ENCODE measurements at places on chromosomes 7 and 10.

DNA sequence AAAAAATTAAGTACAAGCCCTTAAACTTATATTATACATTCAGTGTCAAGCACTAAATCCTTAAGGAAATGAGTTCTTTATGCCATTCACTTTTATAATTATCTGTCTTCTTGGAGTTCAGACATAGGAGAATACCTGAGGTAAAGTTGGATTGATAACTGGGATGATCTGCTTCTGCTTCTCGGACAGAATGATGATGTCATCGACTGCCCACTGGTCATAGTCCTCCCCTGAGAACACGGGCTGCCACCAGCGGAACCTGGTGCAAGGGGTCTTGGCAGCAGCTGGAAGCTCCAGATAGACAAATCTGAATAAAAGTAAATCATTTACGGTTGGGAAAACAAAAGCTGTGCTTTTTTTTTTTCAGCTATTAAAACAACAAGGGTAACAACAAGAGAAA lies 148.2 kb upstream of the SLC26A5 start:
- DNase-seq, result no peak

DNA sequence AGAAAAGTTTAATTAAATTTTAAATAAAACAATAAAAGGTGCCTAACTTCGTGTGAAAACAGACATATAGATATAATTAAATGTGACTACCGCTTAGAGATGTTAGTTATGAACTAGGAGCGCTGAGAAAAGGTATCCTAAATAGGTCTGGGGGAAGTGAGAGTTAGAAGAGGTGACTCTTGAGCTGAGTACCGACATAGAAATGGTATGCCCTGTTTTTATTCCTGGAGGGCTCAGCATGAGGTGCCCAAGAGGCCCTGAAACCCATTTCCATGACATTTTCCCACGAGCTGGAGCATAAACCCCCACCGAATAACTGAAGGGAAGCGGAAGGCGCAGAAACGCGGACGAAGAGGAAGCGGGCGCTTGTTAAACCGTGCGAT lies 433 bp upstream of the STARD3NL start:
- DNase-seq, result no peak

DNA sequence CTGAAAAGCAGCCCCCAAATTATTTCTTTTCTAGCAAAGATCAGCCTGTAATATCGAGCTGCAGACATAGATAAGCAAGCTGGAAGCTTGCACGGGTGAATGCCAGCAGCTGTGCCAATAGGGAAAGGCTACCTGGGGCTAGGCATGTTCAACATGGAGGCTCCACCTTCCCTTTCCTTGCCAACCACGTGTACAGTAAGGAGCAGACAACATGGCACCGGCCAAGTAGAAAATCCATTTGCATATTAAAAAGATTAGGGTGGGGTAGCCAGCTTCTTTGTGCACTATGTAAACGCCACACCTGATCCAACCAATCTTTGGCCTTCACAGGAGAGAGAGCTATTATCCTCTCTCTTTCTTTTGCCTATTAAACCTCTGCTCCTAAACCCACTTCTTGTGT lies 56.7 kb upstream of the SEPHS1 start:
- no peak for DNase-seq

- DNase-seq, result no peak
Measured at GRCh38 chr7:69678494-69679187, 80.4 kb downstream of the AUTS2 start.

DNA sequence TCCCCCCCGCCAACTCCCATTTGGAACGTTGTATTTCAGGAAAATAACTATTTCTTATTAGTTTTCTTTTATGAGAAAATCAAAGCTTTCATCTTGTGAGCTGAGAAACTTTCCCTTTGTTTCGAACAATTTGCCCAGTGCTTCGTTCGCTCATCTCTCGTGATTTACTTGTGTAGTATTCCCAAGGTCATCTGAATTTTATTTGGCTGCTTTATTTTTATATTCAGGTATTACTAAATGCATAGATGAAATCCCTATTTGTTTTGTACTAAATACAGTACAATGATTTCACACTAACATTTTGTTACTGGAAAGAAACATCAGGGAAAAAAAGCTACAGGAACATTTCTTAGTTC lies 12.0 kb upstream of the EBLN1 start:
- DNase-seq, result no peak

GRCh38 chr10:98587156-98587837 lies 140.6 kb upstream of the HPS1 start:
- no peak for DNase-seq

DNA sequence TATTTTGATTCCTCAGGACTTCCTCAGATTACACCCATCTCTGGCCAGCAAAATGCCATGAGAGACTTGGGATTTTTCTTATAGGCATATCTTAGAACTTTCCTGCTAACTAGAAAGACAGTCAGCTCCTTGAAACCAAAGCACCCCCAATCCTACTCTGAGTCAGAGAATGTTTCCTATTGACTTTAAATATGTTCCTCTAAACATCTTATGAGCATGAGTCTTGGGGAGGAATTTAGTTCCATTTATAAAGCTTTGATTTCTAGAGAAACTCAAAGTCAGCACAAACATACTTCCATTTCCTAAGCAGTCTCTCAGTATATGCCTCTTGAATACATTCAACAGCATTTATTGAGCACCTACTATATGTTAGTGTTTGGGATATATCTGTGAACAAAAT lies 128.5 kb downstream of the INHBA start:
- DNase-seq, result no peak

- DNase-seq, result no peak
Measured at GRCh38 chr10:71368643-71369042, 28.1 kb upstream of the CDH23 start.

- no peak for DNase-seq
Measured at GRCh38 chr7:55178863-55179773, 160.3 kb downstream of the EGFR start.

- no peak for DNase-seq
Measured at GRCh38 chr10:80409121-80409520, 770 bp downstream of the PRXL2A start.

- DNase-seq, result no peak
Measured at GRCh38 chr10:102113956-102114857, 6.0 kb downstream of the LDB1 start.

DNA sequence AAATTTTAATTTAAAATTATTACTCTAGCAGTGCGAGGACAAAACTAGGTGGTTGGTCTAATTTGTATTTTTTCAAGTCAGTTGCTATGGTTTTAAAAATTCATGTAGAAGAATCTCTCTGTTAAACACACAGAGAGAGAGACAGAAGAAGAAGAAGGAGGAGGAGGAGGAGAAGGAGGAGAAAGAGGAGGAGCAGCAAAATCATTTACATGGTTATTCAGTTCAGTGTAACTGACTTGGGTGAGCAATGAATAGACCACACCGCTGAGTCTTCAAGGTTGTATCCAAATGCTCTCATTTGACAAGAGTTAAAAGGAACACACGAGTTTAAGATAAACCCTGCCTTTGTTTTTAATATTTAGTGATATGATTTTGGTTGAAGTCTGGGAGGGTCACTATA lies 131.1 kb downstream of the PDE1C start:
- DNase-seq, result no peak

- no peak for DNase-seq
Measured at GRCh38 chr7:94056796-94057207, 52.6 kb upstream of the BET1 start.

DNA sequence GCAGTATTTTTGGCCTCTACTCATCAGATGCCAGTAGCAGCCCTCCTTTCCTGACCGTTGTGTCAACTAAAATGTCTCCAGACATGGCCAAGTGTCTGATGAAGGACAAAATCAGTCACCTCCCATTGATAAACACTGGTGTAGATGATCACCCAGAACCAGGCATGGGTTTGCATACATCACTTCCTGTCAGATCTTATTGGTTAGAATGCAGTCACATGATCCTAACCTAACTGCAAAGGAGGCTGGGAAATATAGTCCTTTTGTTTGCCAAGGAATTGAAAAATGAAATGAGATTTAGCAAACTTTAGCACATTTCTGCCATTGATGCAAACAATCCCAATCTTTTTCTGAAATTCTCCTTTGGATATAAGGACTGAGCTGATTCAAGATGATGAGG lies 141.4 kb downstream of the BUB3 start:
- DNase-seq, result no peak

GRCh38 chr10:72309290-72310240 lies 35.8 kb downstream of the DDIT4 start:
- DNase-seq, result no peak

DNA sequence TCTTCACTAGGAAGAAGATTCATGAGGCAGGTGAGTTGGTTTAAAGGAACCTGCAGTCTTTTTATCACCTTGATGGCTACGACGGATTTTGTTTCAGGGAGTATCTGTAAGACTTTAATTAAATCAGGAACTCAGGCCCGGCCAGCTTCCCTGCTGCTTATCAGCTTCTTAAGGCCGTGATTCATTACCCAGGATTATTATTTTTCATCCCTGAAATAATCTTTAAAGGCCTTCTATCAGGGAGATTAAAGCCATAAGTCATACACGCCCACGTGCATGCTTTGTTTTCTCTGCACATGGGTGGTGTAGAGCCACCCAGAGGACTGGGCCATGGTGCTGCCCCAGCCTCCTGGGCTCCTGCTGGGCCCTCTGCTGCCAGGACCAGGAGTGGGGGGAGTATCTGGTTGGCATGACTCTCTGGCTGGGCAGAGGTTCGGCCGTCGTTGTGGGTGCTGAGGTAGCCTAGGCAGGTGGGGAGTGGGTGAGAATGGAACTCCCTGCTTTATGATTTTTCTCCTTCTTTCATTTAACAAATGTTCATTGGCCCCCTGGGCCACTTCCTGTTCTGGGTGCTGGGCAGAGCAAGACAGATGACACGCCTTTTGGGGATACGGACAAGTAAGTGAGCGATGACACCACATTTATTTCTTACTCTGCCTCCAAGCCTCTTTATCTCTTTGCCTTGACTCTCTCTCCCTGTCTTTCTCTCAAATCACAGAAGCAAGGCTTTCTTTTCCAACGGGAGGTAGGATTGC lies 39.0 kb upstream of the PCBD1 start:
- DNase-seq, result no peak

DNA sequence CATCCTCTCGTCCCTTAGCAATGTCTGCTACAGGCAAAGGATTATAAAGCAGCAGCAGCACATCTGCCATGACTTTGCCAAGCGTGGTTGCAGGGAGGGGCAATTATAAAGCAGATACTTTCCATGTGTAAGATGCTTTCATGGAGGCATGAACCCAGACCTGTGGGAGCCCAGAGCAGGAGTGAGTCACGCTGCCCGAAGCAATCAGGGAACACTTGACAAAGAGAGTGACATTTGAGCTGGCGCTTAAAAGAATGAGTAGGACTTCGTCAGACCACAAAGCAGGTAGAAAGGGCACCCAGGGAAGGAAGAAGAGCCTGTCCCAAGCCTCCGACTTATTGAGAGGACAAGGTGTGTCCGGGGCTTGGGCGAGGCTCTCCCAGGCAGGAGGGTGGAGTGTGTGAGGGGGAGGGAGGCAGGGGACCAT lies 147.2 kb downstream of the MYOF start:
- no peak for DNase-seq

DNA sequence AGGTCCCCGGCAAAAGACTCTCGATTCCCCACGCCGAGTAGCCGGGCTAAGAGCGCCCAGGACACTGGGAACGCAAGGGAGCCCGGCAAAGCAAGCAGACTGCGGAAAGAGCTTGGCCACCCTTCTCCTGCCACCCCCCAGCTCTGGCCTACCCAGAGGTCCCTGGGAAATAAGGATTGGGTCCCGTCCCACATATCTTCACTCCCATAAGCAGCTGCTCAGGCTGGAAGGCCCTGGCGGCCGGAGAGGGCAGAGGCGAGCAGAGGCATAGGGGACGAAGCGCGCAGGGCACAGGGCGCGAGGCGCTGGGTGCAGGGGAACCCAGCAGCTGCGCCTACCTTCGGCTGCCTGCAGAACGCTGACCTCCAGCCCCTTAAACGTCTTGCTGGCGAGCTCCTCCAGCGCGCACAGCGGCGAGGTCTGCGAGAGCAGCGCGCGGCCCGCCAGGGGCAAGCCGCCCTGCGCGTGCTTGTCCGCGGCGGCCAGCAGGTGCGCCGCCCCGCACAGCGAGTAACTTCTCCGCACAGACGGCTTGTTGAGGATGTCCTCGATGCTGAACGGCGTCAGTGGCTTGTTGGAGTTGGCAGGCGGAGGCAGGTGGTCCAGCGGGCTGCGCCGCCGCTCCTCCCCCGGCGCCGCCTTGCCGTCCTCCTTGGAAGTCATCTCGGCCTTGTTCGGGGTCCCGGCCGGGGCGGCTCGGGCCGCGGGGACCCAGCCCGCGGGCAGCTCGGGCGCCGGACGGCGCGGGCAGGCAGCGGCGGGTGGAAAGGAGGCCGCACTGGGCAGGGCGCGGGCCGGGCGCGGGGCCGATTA lies 904 bp downstream of the LBX1 start:
- DNase-seq, result no peak

DNA sequence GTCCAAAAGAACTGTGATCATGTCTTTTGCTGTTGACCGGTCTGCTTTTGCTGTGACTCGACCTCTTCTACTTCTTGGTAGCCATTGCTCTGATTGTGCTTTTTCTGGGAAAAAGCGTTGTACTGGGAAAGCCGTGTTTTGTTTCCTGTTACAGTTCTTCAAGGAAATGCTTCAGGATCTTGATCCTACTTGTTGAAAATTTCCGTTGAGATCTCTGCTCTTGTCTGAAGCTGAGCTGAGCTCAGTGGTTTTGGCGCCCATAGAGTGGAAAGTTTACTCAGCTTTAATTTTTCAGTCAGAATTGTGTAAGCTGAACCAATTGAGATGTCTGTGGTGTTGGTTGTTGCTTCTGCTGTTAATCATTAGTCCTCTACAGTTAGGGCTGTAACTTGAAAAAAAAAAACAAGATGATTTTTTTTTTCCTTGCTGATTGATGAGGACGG lies 302.2 kb downstream of the CCDC3 start:
- DNase-seq, result no peak

DNA sequence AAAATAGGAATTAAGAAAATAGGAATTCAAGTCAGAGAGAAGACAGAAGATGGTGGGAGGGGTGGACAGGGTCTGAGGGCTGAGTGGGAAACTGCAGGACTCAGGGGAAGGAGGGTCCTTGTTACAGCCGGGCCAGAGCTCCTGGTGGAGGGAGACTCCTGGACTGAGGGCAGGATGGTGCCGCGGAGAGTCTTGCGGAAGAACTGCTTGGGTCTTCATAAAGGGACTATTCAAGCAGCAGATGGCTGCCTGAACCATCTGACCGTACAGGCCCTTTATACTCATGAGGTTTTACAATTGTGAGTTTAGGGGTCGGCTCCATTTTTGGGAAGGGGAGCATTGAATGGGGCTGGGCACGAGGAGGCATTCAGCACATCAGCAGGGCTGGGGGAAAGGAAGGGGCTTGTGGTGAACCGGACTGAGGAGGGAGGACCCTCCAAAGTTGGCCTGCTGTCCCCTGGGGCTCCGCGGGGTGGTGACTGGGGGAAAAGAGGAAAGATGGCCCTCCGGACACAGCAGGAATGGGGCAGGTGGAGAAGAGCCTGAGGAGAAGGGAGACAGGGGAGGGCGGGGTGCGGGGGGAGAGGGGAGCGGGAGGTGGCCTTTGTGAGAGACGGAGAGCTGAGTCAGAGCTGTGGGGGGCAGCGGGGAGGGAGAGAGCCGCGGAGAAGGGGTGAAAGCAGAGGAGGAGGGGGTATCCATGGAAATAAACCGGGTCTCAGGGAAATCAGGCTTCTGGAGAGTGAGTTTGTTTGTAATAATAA lies 1.5 kb downstream of the FAM131B start:
- DNase-seq, result no peak

Measured in GM18507 (cell line).